ENCODE measurements at places on chromosomes 2 and 18.

GRCh38 chr2:3309496-3310355 is 67.9 kb downstream of the EIPR1 start:
- no peak for DNase-seq

- DNase-seq = no peak
Observed at GRCh38 chr2:23602116-23602515, 217.1 kb downstream of the KLHL29 start.

- peak; percentile 17 for DNase-seq
Observed at GRCh38 chr2:219001100-219001576, 7.9 kb upstream of the CRYBA2 start.

GRCh38 chr18:76456018-76456750 is 38.9 kb downstream of the ZNF516 start:
- no peak for DNase-seq

- DNase-seq = no peak
Observed at GRCh38 chr18:39945076-39945475, 2010.0 kb upstream of the PIK3C3 start.

Measured in natural killer cell (primary cell).